ENCODE measurements at places on chromosomes 1 and 21.

- no peaks in the 10 kb centered on the region for H3K36me3 ChIP-seq
- DNase-seq, result no peak
- no peak overlapping the region for H3K27ac ChIP-seq
- H3K27me3 ChIP-seq, result no peaks in the 10 kb centered on the region
- H3K4me1 ChIP-seq, result peaks cover 8% of the 10 kb centered on the region
- H3K4me3 ChIP-seq, result no peak overlapping the region
These were observed 21.1 kb downstream of the SMAP2 start for GRCh38 chr1:40394491-40395172.

GRCh38 chr1:176837708-176838107, 326.8 kb downstream of the ASTN1 start:
- H3K4me3 ChIP-seq, result no peak overlapping the region
- H3K27ac ChIP-seq, result no peak overlapping the region

GRCh38 chr1:171139890-171140289, 45.2 kb upstream of the FMO2 start:
- no peaks in the 10 kb centered on the region for H3K27me3 ChIP-seq
- H3K27ac ChIP-seq, result no peak overlapping the region
- H3K4me3 ChIP-seq, result no peak overlapping the region
- no peaks in the 10 kb centered on the region for H3K4me1 ChIP-seq

GRCh38 chr21:45943630-45944540, 37.7 kb upstream of the COL6A1 start:
- H3K4me3 ChIP-seq, result no peak overlapping the region
- H3K4me1 ChIP-seq, result no peaks in the 10 kb centered on the region
- H3K36me3 ChIP-seq, result no peaks in the 10 kb centered on the region
- H3K27ac ChIP-seq, result no peak overlapping the region
- no peaks in the 10 kb centered on the region for H3K27me3 ChIP-seq
